ENCODE measurements at places on chromosomes 2 and 18. TPM values are rescaled to one million over a fixed set of nuclear protein-coding genes. Genes with fewer than 3 reads are reported as not detected.

- no peak overlapping the region for H3K27ac ChIP-seq
- H3K4me1 ChIP-seq: no peaks in the 10 kb centered on the region
- no peaks in the 10 kb centered on the region for H3K27me3 ChIP-seq
- no peaks in the 10 kb centered on the region for H3K36me3 ChIP-seq
Observed at GRCh38 chr2:212328136-212328535, 210.5 kb downstream of the ERBB4 start.

GRCh38 chr2:190996338-190996946, 17.5 kb downstream of the STAT1 start:
- peaks cover 78% of the 10 kb centered on the region for H3K4me1 ChIP-seq
- H3K27me3 ChIP-seq: no peaks in the 10 kb centered on the region
- peak overlapping the region; percentile 77 for H3K27ac ChIP-seq
- peak overlapping the region; percentile 45 for H3K4me3 ChIP-seq
- H3K36me3 ChIP-seq: peaks cover 88% of the 10 kb centered on the region

DNA sequence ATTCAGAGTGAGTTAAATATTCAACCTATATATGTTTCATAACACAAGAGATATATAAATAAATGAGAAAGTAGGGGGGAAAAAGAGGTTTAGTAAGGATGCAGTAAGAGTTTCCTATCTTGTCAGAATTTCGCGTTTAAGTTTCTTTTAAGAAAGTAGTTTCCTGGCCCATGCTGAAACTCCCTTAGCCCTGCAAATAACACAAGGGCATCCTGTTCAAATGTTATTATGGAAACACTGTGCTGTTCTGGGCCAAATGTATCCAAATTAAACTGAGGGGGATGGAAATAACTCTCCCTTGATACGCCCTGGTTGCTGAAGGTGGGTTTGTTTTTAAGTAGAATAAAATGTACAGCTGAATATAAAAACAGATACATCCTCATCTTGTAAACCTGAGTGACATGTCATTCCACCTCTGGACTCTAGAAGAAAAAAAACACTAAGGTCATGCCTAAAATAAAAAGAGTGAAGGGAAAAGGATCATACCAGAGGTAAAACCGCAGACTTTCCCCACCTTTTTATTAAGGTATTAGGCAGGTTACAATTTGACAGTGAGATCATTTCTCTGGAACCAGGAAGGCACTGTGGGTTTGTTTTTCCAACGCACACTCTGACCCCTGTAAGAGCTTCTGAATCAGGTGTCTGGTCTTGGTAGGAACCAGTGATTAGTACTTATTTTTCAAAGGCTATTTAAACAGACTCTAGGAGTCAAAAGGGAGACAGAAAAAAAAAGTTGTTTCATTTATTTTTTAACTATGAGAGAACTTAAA, 16.7 kb downstream of the BCL2 start:
- peak overlapping the region; percentile 71 for H3K4me3 ChIP-seq
- peaks cover 85% of the 10 kb centered on the region for H3K4me1 ChIP-seq
- peak overlapping the region; percentile 98 for H3K27ac ChIP-seq
- no peaks in the 10 kb centered on the region for H3K27me3 ChIP-seq
- DNase-seq: peak; percentile 61

DNA sequence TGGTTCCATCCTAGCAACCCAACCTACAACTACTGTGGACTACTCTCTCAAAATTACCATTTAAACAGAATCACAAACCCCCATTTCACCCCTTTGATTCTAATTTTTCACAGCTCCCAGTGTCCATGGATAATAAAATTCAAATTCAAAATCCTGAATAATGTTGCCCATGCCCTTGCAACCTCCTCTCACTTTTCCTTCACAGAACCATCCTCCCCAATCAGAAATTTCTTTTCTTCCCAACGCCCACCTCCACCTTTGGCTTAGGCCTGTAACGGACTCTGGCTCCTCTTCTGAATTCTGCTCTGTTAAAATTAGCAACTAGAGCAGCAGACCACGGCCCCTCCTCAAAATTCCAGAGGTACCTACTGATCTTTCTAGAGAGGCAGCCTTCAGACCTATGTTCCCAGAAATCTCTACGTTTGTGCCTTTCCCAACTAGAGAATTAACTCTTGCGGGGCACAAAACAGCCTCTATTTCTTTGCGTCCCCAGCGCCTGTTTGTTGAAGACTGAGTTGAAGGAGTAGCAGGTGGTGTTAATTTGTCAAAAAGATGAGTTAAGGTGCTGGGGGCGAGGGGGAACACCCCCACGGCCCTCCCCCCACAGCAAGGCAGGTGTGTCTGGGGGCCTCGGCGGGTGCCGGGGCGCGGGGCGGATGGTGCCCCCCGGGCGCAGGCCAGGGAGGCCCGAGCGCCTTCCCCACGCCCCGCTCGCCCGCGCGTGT, 428 bp upstream of the MAP3K20 start:
- peaks cover 33% of the 10 kb centered on the region for H3K27me3 ChIP-seq
- peaks cover 22% of the 10 kb centered on the region for H3K4me1 ChIP-seq
- H3K4me3 ChIP-seq: peak overlapping the region; percentile 78
- peak overlapping the region; percentile 78 for H3K27ac ChIP-seq
- peaks cover 2% of the 10 kb centered on the region for H3K36me3 ChIP-seq

DNA sequence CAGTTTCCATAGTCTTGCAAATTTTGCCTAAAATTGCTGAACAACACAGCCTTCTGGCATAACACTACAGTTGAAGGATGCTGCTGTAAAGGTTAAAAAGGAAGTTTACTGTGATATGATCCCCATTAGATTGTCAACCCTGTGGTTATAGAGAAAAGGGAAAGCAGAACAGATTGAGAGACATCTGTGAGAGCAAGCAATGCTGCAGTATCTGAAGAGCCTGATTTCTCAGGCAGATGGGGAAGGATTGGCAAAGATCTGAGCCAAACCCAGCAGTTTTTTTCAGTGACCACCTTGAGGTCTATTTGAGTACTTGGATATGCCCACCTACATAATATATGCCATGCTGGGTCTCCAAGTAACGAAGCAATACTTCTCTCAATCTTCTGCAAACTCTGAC, 8.5 kb upstream of the ST8SIA3 start:
- H3K4me3 ChIP-seq: no peak overlapping the region
- no peak overlapping the region for H3K27ac ChIP-seq
- no peaks in the 10 kb centered on the region for H3K4me1 ChIP-seq
- no peaks in the 10 kb centered on the region for H3K27me3 ChIP-seq
- DNase-seq: no peak

- H3K4me3 ChIP-seq: no peak overlapping the region
- no peaks in the 10 kb centered on the region for H3K36me3 ChIP-seq
- H3K27ac ChIP-seq: no peak overlapping the region
- no peaks in the 10 kb centered on the region for H3K4me1 ChIP-seq
- DNase-seq: no peak
- no peaks in the 10 kb centered on the region for H3K27me3 ChIP-seq
Observed at GRCh38 chr18:22020867-22021370, 148.5 kb upstream of the GATA6 start.

DNA sequence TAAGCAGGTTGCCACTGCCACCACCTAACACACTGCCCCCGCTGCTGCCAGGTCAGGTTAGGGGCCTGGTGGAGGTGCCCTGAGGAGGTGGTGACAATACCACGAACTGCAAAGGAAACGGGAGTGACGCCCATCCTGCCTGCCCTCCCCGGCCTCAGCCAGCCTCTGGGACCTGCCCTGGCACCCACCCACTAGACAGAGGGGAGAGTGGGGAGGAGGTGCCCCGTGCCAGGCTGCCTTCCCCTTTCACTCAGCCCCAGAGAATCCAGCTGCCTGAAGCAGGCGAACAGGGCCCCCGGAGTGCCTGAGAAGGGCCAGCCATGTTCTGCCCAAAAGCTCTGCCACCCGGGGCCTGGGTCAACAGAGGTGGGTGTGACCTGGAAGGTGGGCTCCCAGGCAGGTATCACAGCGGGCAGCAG, 44.5 kb upstream of the FOSL2 start:
- no peak overlapping the region for H3K4me3 ChIP-seq
- H3K27ac ChIP-seq: peak overlapping the region; percentile 37
- DNase-seq: peak; percentile 79
- H3K27me3 ChIP-seq: no peaks in the 10 kb centered on the region
- no peaks in the 10 kb centered on the region for H3K36me3 ChIP-seq
- H3K4me1 ChIP-seq: peaks cover 21% of the 10 kb centered on the region

DNA sequence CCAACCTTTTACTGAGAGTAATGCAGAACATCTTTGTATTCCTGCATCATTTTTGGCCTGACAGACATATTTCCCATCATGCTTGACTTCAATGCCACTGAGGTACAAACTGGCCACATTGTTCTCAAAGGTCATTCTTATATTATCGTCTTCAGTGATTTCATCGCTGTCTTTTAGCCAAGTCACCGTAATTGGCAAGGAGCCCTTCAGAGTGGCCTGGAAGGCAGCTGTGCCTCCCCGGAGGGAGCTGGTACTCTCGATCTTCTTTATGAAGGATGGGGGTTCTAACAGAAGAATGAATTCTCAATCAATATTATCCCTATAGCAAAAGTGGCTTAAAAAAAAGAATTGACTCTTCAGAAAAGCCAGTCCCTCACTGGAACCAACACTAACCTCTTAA, 75.9 kb downstream of the TTN start:
- no peak overlapping the region for H3K27ac ChIP-seq
- H3K27me3 ChIP-seq: no peaks in the 10 kb centered on the region
- no peaks in the 10 kb centered on the region for H3K4me1 ChIP-seq
- H3K4me3 ChIP-seq: no peak overlapping the region
- no peak for DNase-seq

DNA sequence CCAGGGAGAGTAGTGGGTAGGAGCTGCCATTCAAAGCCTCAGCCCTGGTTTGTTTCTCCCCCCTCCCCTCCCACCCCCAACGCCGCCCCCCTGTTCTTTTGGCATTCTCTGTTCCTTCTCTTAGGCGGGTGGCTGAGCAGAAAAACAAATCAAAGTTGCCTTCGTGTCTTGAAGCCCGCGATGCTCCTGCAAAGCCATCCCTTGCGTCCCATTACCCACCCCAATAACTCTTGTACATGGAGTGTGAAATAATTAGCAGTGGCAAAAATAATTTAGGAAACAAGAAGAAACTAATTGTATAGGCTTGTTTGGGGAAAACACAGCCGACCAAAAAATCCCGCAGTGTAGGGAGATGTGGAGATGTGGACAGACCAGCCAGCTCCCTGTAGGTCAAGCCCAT, 59.6 kb downstream of the CELF4 start:
- no peaks in the 10 kb centered on the region for H3K27me3 ChIP-seq
- no peaks in the 10 kb centered on the region for H3K36me3 ChIP-seq
- no peak for DNase-seq
- H3K4me3 ChIP-seq: no peak overlapping the region
- H3K27ac ChIP-seq: no peak overlapping the region

- H3K27me3 ChIP-seq: no peaks in the 10 kb centered on the region
- H3K27ac ChIP-seq: no peak overlapping the region
- H3K4me3 ChIP-seq: no peak overlapping the region
- no peaks in the 10 kb centered on the region for H3K36me3 ChIP-seq
- no peaks in the 10 kb centered on the region for H3K4me1 ChIP-seq
Observed at GRCh38 chr2:57696016-57696415, 350.6 kb upstream of the VRK2 start.

DNA sequence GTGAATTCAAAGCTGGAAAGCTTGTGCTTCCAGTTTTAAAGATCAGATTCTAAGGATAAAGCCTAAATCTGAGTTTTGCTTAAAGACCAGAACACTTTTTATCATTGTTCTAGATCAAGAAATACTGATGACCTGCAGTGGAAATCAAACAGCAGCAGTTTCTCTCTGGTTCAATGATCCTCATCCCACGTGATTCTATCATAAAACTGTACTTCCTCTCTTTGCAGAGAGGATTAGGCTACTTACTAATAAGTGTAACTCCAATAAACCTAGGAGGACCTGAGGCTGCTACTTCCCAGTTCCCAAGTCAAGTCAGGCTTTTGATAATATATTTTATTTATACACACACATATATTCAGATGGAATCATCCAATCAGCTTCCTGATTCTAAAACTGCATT, 81.9 kb downstream of the TCF4 start:
- H3K36me3 ChIP-seq: no peaks in the 10 kb centered on the region
- H3K4me1 ChIP-seq: peaks cover 6% of the 10 kb centered on the region
- H3K27ac ChIP-seq: no peak overlapping the region
- H3K4me3 ChIP-seq: no peak overlapping the region
- DNase-seq: no peak

DNA sequence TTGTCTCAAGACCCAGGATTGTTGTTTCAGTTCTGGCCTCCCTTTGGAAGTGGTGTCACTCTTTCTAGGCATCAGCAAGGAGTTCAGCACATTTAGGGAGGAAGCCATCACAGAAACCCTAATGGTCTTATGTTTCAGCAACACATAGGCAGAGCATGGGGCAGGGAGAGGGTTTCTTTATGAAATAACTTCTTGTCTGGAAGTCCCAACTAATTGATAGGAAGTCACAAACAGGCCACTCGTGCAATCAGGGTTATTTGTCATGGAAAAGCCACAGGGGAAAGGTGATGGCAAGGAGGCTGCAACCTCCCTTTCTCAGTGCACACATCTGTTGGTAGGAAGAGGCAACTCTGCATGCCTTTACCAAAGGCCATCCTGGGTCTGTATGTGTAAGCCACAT, 103.0 kb downstream of the BCL11A start:
- no peaks in the 10 kb centered on the region for H3K4me1 ChIP-seq
- H3K36me3 ChIP-seq: no peaks in the 10 kb centered on the region
- no peak overlapping the region for H3K27ac ChIP-seq
- no peak for DNase-seq
- H3K4me3 ChIP-seq: no peak overlapping the region
- no peaks in the 10 kb centered on the region for H3K27me3 ChIP-seq

GRCh38 chr2:63743170-63743981, 98.3 kb upstream of the UGP2 start:
- DNase-seq: no peak
- no peaks in the 10 kb centered on the region for H3K36me3 ChIP-seq
- H3K27ac ChIP-seq: no peak overlapping the region
- H3K4me1 ChIP-seq: no peaks in the 10 kb centered on the region
- peaks cover 3% of the 10 kb centered on the region for H3K27me3 ChIP-seq

DNA sequence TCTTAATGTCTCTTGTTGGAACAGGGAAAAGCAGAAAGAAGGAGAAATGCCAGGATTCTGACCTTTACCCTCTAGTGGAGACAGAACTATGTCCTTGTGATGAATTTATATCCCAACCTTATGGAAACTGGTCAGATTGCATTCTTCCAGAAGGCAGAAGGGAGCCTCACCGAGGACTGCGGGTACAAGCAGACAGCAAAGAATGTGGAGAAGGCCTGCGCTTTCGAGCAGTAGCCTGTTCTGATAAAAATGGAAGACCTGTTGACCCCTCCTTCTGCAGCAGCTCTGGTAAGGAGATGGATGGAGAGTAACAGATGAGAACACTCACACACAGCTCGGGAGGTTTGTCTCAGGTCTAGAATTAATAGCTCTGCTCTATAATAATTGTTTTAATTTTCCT, 552.7 kb upstream of the HNMT start:
- no peaks in the 10 kb centered on the region for H3K27me3 ChIP-seq
- no peak for DNase-seq
- no peaks in the 10 kb centered on the region for H3K4me1 ChIP-seq

DNA sequence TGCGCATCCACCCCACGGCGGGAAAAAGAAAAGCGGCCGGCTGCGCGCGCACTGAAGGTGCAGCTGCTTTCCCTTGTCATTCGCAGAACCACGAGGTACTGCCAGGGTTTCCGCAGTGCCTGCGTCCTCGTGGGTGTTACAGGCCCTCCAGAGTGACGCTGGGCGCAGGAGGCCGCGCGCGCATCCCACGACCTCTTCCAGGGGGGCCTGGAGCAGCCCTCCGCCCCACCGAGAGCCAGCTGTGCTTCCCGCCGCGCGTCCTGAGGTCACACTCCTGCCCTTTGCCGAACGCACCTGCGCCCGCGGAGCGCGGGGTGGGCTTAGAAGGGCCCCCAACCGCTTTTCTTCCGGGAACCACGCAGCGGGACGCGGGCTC, 378 bp upstream of the IAH1 start:
- H3K4me3 ChIP-seq: peak overlapping the region; percentile 82
- H3K27me3 ChIP-seq: no peaks in the 10 kb centered on the region
- H3K4me1 ChIP-seq: peaks cover 31% of the 10 kb centered on the region
- peak overlapping the region; percentile 86 for H3K27ac ChIP-seq

The IL37 gene
- total RNA-seq: not detected

The COL4A3 gene
- total RNA-seq: not detected

The SPP2 gene
- total RNA-seq: not detected

The UGGT1 gene
- 69.9 TPM for total RNA-seq

The CFC1 gene
- total RNA-seq: not detected

The DES gene
- total RNA-seq: not detected

The ST3GAL5 gene
- 13.3 TPM for total RNA-seq

All from activated CD4-positive, alpha-beta T cell treated with anti-CD3 and anti-CD28 coated beads, Interleukin-2, amount 10 ng/mL, durations not matched to agents 24 days and 14 days (primary cell).